ENCODE measurements at places on chromosomes 3 and 15. TPM values are rescaled to one million over a fixed set of nuclear protein-coding genes. Genes with fewer than 3 reads are reported as not detected.

GRCh38 chr3:4340077-4340410 lies 36.9 kb downstream of the SETMAR start:
- DNase-seq, result no peak

GRCh38 chr3:94494992-94495391 lies 432.1 kb downstream of the NSUN3 start:
- no peak for DNase-seq

DNA sequence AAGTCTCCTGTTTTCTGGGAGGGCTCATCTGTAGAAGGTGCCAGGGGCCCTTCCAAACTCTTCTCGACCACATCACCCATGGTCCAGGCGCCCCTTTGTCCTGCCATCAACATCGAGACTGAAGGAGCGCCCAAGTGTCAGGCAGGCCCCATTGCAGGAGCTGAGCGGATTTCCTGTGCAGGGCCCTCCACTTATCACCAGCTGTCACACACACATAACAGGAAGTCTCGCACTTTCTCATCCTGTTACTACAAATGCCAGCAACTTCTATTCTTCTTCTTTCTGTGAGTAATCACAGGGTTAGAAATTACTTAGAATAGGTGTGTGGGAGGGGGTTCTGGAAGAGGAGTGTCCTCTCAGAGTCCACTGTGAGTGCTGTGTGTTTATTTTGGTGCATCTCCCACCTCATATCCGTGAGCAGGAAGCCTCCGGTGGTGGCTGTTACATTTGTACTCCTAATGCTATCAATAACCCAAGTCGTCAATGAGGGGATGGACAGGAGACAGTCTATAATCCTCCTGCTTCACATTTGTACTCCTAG lies at the start of gene KLHL6:
TSS of gene KLHL6 (minus strand) at position 166 of the 541 bp plus-strand sequence. CDS start at position 113, 53 bp downstream.
- no peak for DNase-seq

The CFAP44 gene
- 1.6 TPM for total RNA-seq

- peak; percentile 76 for DNase-seq
These were observed 99.9 kb downstream of the TLE3 start for GRCh38 chr15:69997813-69998212.

- DNase-seq, result no peak
These were observed 683.8 kb downstream of the ZNF385D start for GRCh38 chr3:21067031-21067813.

The SAMD7 gene
- total RNA-seq, result not detected

GRCh38 chr15:66897971-66898370 lies 167.4 kb upstream of the SMAD3 start:
- DNase-seq, result no peak

- DNase-seq, result peak; percentile 6
These were observed 49.6 kb downstream of the CHD2 start for GRCh38 chr15:92949604-92950249.

The TICRR gene
- 9.0 TPM for total RNA-seq

The ISY1 gene
- total RNA-seq, result 46.6 TPM

The MME gene
- 77.4 TPM for total RNA-seq

The SCAMP5 gene
- total RNA-seq, result 4.4 TPM

The SCAANT1 gene
- not detected for total RNA-seq

DNA sequence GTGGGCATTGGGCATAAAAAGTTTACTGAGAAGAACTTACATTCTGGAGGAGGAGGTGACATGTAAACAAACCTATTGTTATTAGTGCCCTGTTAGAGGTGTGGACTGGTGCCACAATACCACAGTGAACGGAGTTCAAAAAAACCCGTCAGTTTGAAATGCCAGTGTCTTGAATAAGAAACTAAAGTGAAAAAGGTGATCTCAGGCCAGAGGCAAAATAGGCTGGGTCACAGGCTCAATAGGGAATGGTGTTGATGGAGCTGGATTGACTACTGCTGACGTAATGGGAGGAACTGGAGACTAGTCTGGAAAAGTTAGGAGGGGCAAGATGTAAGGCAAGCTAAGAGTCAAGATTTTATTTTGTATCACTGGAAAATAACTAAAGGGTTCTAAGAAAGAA lies 1.6 kb upstream of the DCBLD2 start:
- no peak for DNase-seq

DNA sequence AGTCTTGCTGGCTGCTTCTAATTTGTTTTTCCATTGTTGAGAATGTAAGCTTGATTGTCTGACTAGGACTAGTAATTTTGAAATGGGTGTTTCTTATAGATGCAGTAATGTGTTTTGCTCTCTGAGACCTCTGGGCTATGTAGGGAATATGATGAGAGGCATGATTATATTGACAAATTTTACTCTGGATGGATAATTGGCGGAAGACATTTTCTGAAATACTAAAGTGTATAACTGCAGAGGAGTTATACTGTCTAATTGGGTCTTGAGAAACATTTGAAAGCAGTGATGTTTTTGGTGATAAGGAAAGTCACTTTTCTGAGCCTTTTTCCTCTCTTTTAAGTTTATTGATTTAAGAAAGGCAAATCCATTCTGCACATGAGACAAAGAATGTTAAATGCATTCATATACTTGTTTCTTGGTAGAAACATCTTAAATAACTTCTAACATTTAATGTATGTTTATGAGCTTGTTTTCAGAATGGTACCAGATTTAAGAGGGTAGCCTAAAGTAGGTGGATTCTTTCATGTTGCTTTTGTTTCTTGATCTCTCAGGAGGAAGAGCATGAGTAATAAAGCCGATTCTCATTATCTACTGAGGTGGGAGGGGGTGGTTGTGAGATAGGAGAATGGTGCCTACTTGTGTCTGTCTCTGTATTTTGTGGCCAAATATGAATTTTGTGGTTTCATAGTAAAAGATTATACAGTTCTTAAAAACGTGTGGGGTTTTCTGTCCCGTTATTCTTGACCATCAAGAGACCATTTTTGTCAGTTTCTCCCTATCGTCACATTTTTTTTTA lies 2.0 kb downstream of the ATP2C1 start:
- peak; percentile 6 for DNase-seq

- no peak for DNase-seq
These were observed 294.5 kb downstream of the FHIT start for GRCh38 chr3:60956729-60957128.

The SLC12A1 gene
- 0.10 TPM for total RNA-seq

The GASK1A gene
- total RNA-seq, result not detected

Data from RPMI7951 (cell line).